ENCODE measurements at places on chromosomes 6 and 20.
A peak's percentile ranks its signal among the peaks of the same experiment; 100 is the strongest.

DNA sequence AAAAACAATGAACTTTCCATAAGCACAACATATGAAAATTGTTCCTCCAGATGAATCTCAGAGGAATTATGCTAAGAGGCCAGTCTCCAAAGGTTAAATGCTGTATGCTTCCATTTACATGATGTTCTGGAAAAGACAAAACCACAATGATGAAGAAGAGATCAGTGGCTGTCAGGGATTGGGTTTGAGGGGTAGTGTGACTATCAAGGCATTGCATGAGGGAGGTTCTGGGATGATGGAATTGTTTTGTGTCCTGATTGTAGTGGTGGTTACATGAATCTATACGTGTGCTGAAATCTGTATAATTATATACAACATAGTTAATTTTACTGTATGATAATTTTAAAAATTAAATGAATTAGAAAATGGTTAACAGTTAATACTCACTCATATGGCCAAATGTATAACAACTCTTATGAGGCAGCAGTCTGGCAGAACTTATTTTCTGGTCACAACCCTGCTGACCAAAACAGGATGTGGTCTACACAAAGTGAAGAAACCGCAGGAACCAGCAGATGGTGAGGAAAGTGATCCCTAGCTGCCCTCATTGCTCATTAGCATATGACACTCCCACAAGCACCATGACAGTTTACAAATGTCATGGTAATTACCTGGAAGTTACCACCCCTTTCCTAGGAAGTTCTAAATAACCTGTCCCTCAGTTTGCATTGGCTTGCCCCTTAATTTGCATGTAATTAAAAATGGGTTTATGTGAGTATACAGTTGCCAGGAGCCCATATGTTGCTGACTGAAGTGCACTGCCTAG lies 31.9 kb downstream of the NSFL1C start:
- peak; percentile 59 for DNase-seq

- DNase-seq = no peak
Measured at GRCh38 chr20:23397961-23398360, 23.3 kb downstream of the NAPB start.

DNA sequence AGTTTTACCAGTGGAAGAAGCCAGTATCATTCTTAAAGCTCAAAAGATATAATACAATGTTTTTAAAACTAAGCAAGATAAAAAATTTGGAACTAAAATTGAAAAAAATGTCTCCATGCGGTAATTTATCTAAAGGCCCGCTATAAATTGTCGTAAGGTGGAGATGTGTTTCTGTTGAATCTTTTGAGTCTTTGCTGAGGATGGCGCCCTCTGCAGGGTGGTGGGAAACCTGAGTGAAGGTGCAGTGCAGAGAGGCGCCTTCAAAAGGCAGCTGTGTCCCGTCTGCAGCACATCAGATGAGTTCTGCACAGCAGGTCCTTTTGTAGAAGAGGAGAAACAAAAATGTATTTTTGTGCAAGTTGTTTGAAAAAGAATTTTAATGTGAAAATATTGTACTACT lies 29.4 kb upstream of the KIF25 start:
- DNase-seq = no peak

- no peak for DNase-seq
Measured at GRCh38 chr6:47197682-47198640, 111.7 kb downstream of the TNFRSF21 start.

DNA sequence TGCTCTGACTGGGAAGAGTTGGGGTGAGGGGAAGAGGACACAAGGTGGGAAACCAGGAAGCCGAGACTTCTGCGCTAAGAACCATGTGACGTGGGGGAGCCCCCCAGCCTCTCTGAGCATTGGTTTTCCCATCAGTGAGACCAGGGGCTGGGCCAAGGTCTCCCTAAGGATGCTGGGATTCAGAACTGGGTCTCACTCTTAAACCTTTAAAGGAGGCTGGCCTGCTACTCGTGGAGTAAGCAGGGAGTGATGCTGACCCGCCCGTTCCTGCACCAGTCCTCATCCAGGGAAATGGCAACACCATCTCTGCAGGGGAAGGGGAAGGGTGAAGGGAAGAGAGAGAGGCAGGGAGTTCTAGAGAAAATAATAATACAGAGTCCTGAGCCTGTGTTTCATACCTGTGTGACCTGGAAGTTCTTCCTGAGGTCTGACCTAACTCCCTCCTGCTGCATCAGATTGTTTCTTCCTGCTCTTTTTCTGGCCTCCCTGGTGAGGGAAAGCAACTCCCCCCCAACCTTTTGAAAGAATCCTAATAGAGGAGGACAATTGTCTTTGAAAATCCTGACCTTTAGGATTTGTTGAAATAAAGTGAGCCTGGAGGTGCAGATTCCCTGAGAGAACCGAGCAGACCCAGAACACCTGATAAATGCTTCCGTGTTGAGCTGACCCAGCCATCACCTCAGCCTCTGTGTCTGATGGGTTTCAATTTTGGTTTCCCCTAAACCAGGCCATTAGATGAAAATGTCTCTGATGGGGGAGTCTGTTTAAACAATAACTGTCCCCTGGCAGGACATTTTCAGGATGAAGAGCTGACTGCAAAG lies 3.0 kb upstream of the GRM4 start:
- DNase-seq = no peak

- no peak for DNase-seq
Measured at GRCh38 chr20:63831993-63832686, 1.1 kb upstream of the ZBTB46 start.

DNA sequence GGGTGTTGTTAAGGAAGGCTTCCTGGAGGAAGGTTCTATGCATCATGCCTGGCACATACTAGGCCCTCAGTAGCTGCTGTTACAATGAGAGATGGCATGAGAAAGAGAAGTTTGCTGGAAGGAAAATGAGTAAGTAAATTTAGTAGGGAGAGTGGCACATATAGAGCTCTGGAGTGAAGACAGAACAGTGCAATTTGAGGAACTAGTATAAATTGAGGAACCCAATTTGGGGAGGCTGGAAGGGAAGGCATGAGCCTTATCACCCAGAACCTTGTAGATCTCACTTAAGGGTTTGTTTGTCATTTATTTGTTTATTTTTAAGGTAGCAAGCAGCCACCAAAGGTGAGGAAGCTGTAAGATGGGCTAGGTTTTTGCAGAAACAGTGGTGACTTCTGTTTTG lies 87.1 kb upstream of the SCGN start:
- no peak for DNase-seq

GRCh38 chr20:555976-556385 lies 12.4 kb upstream of the CSNK2A1 start:
- no peak for DNase-seq

GRCh38 chr20:7790189-7790588 lies 150.1 kb downstream of the HAO1 start:
- no peak for DNase-seq

GRCh38 chr20:43052532-43052931 lies 137.2 kb downstream of the PTPRT start:
- DNase-seq = no peak

- DNase-seq = no peak
Measured at GRCh38 chr6:2029130-2029794, 216.1 kb downstream of the GMDS start.

DNA sequence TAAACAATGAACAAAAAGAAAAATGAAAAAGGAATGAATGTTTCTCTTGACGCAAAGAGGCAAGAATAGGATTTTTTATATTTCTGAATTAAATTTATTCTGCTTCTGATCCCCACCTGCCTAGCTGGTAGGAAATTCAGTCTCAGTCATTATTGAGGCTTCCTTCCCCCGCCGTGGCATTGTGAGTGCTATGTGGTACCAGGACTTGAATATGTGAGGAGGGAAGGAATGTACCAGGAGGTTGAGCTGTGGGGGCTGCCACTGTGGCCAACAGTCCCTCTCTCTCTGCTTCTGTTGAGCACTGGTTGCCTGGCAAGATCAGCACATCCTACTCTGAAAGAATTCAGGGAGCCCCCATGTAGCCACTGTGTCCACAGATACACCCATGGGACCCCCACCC lies 368.1 kb upstream of the JARID2 start:
- no peak for DNase-seq

DNA sequence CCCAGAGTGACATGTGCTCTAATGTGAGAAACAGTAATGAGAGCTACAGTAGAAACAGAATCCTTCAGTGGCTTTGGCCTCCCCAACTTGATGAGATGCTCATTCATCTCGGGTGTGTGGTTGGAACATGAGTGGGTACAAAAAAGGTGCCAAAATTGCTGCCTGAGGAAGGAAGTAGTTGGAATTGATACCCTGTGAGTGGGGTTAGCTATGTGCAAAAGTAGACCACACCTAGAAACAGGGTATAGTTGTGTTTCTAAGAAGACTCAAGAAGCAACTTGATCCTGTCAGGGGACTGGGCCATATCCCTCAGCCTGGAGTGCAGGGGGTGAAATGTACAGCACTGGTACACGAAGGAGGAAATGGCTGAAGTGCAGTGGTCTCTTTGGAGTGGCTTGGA lies 206.4 kb upstream of the SUPT3H start:
- DNase-seq = peak; percentile 10

DNA sequence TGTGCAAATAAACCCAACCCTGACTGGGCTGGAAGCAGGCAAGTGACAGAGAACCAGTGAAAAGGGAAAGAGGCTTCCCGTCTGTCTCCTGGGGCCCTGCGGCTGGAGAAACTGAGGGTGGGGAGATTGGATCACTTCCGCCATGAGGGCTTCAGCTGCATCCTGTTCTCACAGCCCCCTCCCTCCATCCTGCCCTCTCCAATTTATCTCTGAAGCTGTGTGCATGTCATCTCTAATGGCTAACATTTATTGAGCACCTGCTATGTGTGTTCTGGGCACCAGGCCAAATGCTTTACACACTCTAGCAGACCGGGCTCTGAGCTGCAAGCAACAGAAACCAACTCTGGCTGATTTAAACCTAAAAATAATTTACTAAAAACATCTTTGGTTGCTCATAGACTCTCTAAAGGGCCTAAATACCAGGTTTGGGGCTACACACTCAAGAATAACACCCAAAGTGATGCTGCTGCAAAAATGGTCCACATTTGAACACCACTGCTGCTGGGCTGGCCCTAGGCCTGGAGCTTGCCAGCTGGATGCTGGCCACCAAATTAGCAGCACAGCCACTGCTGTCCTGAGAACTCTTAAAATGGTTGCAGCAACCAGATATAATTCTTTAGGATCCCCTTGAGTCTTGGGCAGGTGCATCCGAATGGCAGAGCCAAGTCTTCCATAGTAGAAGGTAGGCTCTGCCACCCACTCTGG lies 123.6 kb upstream of the LRFN2 start:
- DNase-seq = no peak

GRCh38 chr6:71489736-71490135 lies 201.1 kb downstream of the OGFRL1 start:
- no peak for DNase-seq

DNA sequence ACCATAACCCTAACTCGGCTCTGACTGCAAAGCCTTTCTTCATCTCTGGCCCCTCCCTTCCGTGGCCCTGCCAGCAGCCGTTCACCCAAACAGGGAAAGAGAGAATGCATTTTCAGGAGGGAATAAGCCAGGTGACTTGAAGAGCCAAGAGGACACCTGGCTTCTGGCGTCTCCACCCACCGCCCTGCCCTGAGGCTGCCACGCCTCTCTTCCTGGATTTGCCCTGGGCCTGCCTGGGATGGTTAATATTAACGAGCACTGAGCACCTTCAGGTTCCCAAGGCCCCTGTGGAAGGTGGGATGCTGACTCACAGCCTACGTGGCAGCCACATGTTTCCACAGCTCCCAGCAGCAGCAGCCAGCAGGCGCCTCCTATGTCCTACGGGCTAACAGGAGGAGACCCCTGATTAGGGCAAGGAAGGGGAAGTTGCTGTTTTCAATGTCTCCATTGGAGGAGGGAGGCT lies 138.0 kb upstream of the RREB1 start:
- DNase-seq = no peak

DNA sequence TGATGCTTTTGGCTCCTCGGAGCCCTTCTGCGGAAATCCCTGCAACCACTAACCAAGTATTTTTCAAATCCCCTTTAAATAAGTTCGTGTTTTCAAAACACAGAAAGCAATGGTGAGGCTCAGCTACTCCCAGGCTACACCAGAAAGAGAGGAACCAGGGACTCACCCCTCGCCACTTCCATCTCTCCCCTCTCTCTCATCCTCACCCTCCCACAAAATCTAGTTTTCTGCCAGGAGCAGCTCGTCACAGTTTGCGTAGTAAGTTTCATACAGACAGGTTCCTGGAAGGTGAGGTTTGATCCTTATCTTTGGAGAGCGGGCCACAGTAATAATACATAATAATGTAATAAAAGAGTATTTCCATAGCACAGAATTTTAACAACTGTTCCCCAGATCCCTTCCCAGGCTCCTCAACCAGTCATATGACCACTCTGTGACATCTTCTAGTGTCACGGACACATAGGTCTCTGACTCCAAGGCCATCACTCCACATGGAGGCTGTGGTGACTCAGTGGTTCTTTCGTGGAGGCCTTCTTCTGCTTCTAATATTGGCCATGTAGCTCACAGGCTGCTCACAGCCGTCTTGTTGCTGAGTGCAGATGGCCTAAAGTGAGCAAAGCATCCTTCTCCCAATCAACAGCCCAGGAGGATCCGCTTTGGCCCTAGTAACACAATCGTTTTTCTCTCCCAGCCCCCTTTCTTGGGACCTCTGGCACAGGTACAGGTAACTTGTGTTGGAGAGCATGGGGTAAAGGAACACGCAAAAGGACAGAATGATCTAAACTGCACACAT lies 295.7 kb downstream of the CDC5L start:
- no peak for DNase-seq

- no peak for DNase-seq
Measured at GRCh38 chr6:4948781-4949450, 54.9 kb downstream of the RPP40 start.

DNA sequence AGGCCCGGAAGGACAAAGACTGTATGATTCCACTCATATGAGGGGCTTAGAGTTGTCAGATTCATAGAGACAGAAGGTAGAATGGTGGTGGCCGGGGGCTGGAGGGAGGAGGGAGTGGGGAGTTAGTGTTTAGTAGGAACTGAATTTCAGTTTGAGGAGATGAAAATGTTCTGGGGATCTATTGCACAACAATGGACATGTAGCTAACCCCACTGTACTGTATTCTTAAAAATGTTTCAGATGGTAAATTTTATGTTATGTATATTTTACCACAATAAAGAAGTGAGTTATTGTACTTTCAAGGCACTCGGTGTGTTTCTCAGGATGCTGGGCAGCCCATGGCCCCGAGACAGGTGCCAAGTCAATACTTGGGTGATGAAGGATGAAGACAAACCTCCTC lies 25.4 kb downstream of the MAS1 start:
- no peak for DNase-seq

- DNase-seq = no peak
Measured at GRCh38 chr6:127608554-127609270, 31.7 kb downstream of the C6orf58 start.

GRCh38 chr6:132143258-132143657 lies 192.1 kb upstream of the CCN2 start:
- DNase-seq = no peak

- DNase-seq = no peak
Measured at GRCh38 chr6:56521976-56522375, 120.7 kb downstream of the DST start.

- DNase-seq = no peak
Measured at GRCh38 chr6:15255481-15255880, 9.6 kb downstream of the JARID2 start.

All from effector memory CD8-positive, alpha-beta T cell (primary cell).